ENCODE measurements at places on chromosomes 2 and 18.

DNA sequence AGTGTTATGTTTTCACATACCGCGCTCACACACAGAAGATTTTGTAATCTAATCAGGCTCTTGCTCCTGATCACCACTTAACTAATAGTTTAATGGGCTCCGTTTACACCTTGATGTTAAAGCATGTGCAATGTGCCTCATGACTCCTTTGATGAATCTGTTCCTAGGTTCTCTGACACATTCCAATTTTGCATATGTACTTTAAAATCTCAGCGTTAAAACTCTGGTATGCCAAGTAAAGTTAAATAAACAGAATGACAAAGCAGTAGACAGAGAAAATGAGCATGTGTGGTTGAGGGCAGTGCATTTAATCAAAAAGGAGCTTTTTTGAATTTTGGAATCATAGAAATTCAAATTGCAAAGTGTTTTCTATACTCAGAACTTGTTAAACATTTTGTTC, 96.4 kb downstream of the TCF4 start:
- no peak for DNase-seq

DNA sequence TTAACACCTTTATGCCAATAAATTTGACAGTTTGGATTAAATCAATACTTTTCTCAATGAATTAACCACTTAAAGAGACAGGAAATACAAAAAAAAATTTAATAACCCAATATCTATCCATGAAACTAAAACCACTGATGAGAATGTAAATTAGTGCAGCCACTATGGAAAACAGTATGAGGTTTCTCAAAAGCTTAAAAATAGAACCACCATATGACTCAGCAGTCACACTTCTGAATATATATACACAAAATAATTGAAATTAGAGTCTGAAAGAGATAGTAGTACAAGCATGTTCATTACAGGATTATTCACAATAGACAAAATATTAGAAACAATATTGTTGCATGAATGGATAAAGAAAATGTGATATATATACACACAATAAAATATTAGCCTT, 382.1 kb upstream of the SETBP1 start:
- no peak for DNase-seq

DNA sequence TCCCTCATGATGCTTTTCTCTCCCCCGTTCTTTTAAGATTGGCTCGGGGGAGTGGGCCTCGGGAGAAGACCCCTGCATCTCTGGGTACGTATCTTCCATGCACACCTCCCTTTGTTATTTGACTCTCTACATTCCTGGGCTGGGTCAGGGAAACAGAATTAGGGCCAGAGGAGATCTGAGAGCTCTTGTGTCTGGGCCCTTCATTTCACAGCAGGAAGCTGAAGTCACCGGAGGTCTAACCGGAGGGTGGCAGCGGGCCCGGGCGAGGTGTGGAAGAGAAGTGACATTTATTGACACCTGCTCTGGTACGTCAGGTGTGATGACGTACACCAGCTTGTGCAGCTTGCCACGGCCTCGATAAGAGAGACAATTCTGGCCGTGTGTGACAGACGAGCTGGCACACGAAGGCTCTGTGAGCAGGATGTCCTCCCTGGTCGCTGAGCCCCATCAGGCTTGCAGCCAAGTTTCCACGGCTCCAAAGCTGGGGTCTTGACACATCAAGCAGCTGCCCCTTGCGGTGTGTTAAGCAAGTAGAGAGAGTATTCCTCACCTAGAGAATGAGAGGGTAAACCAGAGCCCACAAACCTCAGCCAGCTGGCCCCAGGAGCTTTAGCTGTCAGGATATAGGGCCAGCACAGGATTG, 30.4 kb downstream of the TOGARAM2 start:
- no peak for DNase-seq

DNA sequence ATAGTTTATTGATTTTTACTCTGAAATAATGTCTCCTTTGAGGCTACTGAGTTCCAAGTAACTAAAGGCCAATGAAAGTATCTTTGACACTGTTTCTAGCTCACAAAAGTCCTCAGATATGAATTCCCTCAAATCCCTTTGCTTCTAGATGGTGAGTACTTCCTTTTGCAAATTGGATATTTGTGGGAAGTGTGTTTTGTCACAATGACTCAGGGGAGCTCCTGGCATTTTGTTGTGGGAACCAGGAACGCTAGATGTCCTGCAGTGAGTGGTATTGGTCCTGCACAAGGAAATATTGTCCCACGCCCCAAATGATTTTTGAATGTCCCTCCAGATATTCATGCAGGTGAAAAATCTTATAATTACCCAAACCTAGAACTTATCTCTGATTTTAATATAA, 24.3 kb downstream of the TACR1 start:
- DNase-seq: no peak

DNA sequence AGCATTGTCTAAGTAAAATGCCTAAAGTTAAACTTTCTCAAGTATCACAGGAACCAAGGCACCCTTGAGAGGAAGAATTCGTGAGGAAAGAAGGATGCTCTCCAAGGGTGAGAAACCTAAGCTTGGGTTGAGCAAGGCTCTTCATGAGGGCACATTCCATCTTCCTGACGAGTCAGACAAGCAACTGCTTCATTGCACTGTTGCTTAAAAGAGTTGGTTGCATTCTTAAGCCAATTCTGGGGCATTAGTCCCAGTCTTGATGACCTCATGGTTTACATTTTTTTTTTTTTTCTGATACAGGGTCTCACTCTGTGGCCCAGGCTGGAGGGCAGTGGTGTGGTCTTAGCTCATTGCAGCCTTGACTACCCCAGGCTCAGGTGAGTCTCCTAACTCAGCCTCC, 237.5 kb downstream of the ACTR3 start:
- no peak for DNase-seq

GRCh38 chr2:101962309-101962708, 29.5 kb upstream of the IL1R2 start:
- no peak for DNase-seq

DNA sequence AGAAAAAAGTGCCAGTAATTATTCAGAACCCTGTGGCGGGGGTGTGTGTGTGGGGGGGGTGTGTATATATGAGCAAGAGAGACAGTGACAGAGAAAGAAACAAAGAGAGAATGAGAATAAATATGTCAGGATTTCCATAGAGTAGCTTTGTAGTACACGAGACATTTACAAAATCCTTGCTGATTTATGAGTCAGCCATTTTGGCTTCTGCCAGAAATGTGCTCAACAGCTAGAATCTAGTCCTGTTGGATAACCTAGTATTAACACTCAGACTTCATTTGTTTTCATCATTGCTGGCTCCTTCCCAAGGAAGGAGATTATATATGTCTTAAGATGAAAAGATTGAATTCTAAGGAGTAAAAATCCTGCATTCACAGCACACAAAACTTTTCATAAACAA, 140.5 kb upstream of the HNRNPA3 start:
- DNase-seq: no peak

- DNase-seq: no peak
These were observed 7.9 kb downstream of the TMEM18 start for GRCh38 chr2:669323-669722.

DNA sequence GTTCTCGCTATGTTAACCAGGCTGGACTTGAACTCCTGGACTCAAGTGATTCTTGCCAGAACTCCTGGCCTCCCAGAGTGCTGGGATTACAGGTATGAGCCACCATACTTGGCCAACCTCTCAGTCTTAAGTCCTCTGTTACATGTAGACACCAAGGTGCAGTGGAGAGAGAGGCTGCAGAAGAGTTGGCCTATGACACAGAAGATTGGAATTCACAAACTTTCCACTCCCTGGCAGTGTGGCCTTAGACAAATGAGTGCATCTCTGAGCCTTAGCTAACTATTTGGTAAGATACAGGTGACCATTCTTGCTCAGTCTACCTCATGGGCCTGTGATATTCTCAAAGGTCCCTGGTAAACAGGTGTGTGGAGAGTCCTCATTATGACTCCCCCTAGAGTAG, 159.7 kb downstream of the MYCN start:
- no peak for DNase-seq

DNA sequence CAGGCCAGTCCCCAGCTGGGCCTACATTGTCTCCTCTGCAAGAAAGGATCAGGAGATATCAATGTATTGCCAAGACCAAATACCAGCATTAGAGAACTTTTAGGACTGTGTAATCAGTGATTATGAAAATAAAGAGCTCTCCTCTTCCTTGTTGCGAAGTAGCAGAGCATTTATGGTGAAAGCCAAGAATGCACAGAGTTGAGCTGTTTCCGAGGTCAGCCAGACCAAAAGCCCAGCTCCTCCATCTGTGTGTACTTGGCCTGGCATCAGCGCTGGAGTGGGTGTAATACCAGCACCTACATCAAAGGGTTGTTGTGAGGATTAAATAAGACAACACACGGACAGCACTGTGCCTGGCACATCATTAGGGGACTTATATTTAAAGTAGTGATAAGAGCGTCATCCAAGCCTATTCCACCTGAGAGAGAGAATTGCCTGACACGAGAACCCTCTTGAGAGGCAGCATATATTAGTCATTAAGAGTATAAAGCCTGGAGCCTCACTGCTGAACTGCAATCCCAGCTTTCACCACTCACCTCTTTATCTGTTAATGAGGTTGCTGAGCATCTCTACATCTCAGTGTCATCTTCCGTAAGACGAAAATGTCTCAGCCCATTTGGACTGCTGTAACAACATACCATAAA, 7.4 kb upstream of the SLC16A14 start:
- DNase-seq: no peak

DNA sequence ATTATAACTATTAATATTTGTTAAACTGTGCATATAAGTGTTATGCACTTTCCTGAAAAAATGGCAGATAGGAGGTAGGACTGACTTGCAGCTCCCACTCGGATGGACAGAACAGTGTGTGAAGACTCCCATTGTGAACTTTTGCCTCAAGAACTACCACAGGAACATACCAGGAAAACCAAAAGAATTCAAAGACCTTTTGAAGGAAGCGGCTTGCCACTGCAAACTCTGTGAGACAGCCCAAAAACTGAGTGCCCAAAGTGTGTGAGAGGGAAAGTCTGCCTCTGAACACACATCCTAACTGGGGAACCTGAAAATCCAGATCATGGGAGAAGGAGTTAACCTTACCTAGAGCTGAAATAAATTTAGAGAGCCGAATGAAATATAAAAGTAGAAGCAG, 171.0 kb downstream of the ZBTB7C start:
- no peak for DNase-seq

GRCh38 chr2:221552291-221552690, 19.8 kb downstream of the EPHA4 start:
- no peak for DNase-seq

- no peak for DNase-seq
These were observed 142.2 kb upstream of the SMAD2 start for GRCh38 chr18:48072428-48073204.

- no peak for DNase-seq
These were observed 12.6 kb upstream of the NCK2 start for GRCh38 chr2:105732101-105732500.

DNA sequence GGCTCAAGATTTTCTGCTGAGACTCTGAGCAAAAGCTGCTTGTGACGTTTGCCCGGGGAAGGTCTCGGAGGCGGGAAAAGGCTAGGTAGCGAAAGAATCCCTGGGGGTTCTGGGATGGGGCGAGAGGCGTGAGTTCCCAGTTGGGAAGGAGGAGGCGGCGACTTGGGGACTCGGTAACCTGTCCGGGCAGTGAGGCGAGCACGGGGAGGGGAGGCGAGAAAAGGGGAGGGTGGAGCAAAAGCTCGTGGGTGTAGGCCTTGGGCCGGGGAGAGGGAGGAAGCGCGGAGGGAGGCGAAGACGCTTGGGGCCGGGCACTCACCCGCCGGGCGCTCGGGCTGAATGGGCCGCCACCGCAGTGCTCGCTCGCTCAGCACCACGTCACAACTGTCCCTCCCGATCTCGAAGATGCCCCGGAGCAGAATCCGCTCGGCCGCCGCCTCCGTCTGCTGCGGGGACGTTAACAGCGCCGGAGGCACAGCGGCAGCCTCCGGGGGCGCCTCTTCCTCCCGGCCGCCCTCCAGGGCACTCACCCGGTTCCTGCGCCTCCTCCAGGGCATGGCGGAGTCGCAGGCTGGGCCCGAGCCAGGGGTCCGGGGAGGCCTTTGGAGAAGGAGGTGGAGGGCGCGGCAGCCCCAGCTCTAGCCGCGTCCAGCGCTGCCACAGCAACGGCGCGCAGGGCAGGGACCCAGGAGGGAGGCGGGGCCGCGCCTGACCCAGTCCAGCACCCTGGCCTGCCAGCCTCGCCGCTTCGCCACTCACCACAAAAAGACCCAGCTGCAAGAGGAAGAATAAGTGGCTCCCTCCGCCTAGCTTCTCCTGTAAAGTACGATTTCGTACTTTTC, at the start of gene CERKL:
TSS of gene CERKL (minus strand) at position 656 of the 842 bp plus-strand sequence. CDS start at position 557, 99 bp downstream.
- no peak for DNase-seq

DNA sequence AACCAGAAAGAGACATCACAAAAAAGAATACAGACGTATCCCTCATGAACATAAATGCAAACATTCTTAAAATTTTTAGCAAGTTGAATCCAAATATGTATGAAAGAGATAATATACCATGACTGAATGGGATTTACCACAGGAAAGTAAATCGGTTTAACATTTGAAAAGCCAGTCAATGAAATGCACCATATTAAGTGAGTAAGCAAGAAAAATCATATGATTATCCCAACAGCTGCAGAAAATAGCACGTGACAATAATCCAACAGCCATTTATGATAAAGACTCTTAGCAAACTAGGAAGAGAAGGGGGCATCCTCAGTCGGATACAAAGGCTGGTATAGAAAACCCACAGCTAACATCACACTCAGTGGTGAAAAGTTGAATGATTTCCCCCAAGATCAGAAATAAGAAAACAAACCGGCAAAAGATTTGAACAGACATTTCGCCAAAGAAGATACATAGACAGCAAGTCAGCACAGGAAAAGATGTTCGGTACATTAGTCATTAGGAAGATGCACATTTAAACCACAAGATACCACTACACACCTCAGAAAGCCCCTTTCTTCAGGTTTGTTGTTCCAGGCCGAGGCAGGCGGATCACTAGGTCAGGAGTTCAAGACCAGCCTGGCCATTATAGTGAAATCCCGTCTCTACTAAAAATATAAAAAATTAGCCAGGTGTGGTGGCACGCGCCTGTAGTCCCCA, 144.3 kb downstream of the INHBB start:
- DNase-seq: no peak

DNA sequence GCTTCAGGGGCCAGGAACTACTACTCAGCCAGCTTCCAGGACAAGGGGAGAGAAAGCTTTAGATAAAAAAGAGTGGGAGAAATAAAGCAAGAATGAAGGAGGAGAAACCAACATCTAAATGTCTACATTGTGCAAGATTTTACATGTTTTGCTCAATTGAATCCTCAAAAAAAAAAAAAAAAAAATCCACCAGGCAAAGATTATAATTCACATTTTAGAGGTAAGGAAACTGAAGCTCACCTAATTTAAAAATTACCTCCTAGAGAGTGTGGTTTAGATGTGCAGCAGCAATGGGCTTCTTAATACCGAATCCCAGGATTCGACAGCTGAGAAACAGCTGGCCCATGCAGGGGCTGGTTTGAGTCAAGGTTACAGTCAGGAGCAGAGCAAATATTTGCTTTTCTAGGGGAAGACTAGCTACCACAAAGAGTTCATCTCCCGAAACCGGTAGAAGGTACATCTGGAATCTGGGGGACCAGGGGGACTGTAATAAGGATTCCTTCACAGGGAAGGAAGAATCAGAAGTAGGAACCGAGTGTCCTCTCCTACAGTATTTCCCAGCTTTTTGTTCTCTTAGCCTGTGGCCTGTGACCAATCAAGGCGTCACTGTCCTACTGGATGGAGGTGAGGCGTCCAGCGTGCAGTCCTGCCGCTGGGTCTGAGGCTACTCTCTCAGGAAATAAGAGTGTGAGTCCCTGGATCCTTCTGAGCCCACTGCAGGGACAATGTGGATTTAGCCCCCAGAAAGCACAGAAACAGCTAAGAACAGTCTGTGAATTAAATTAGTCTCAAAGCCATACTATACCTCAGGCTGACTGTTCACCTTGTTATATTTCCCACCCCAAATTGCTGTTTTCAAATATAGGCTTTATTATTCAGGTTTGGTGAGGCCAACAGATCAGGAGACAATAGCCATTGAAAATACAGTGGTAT, 42.3 kb downstream of the IL1R2 start:
- no peak for DNase-seq

GRCh38 chr2:128491692-128492244, 173.1 kb upstream of the HS6ST1 start:
- no peak for DNase-seq
